ENCODE measurements at places on chromosomes 16 and 17.

GRCh38 chr16:15618392-15618791, 24.6 kb downstream of the MARF1 start:
- no peak for DNase-seq

- DNase-seq: no peak
Measured at GRCh38 chr17:28567604-28568003, 3.7 kb downstream of the PIGS start.

- peak; percentile 64 for DNase-seq
Measured at GRCh38 chr16:68069511-68070248, 15.5 kb upstream of the NFATC3 start.

DNA sequence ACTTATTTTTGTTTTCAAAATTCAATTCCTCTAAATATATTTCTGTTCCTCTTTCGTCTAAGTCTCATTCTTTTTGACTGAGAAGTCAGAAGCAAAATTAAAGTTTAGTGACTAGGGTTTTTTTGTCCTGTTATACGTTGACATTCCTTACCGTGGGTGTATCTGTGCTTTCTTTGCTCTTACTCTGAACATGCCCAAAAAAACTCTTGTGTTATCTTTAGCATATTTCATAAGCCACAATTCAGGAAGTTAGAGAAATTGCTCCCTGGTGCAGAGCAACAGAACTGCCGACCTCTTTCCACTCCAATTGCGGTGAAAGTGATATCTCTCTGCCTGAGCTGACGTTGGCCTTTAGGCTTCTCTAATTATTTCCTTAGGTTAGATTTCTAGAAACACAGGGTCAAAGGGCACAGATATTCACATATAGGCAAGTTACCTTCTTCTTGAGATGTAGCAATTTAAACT, 65.7 kb downstream of the CENPV start:
- no peak for DNase-seq

- DNase-seq: no peak
Measured at GRCh38 chr17:56642424-56642823, 48.9 kb downstream of the NOG start.

- DNase-seq: no peak
Measured at GRCh38 chr16:66004699-66005098, 361.8 kb upstream of the CDH5 start.

DNA sequence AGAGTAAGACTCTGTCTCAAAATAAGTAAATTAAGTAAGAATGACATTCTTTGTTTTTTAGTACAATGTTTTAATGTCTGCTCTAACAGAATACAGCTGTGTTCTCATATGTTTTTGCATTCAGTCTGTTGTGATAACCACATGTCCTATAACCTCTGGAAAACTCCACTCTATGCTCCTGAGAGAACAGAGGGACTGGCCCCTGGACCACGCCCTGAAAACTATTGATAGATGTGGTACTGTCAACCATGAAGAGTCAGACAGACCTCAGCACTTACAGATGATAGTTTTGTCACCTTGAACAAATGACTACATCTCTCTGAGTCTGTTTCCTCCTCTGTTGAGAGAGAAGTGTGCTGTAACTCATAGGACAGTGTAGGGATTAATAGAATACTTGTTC, 7.9 kb downstream of the SUPT6H start:
- DNase-seq: no peak

All from T-cell (primary cell).